Brain microvascular endothelial cell (primary cell): ENCODE measurements at places on chromosomes 5 and 9.

GRCh38 chr5:80569961-80570786, at the start of gene ANKRD34B:
ANKRD34B (minus strand) TSS chr5:80570280; CDS start chr5:80560019, 10,261 bp downstream.
- DNase-seq = no peak

DNA sequence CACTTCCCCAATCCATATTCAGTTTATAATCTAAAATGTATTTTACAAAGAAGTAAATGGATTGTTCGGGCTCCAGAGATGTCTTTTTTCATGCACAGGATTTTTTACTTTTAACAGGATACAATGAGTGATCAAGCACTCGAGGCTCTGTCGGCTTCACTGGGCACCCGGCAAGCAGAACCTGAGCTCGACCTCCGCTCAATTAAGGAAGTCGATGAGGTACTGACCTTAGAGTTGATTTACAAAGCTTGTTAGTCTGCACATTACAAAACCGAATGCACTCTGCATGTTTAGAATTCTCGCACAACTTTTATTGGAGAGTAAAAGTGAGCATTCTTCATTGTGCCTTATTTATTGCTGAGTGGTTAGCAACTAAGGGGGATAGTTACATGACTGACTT, 65.2 kb downstream of the ERAP1 start:
- DNase-seq = no peak

GRCh38 chr5:6597557-6597956, 35.3 kb downstream of the NSUN2 start:
- DNase-seq = no peak

- DNase-seq = no peak
Observed at GRCh38 chr5:33635582-33635981, 194.8 kb downstream of the TARS1 start.

- DNase-seq = no peak
Observed at GRCh38 chr9:136323371-136323789, 4.0 kb upstream of the GPSM1 start.

GRCh38 chr5:112604732-112605630, 132.7 kb upstream of the APC start:
- no peak for DNase-seq

DNA sequence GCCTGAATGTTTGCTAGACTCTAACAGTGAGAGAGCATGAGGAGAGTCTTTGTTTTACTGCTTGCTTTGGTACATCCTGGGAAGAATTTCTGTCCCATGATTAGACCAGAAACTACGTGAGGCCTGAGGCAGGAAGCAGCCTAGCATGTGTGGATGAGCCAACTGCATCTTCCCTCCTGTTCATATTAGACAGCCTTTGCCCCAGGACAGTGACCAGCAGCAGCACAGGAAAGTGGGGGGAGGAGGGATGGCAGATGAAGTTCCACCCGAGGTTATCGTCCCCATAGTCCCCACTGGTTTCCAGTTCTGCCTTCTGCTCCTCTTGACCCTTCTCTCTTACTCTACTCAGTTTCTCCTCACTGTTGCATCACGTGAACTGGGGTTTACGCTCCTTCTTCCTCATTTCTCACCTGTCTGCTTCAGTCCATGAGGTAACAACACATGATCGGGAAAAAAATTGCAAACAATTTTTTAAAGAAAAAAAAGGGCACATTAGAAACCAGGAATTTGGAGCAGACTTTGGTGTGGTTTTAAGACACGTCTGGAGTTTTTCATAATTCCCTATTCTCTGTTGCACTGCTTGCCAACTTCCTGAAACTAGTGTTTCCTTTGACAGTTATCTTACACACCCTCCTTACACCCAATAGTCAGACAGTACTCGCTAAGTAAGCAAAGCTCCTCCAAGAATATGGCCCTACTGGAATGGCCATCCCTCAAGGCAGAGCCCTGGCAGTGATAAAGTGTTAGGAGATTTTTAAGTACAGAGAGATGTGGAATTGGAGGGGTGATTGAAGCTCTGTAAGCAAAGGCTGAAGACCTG, 84.1 kb downstream of the SNX18 start:
- no peak for DNase-seq

DNA sequence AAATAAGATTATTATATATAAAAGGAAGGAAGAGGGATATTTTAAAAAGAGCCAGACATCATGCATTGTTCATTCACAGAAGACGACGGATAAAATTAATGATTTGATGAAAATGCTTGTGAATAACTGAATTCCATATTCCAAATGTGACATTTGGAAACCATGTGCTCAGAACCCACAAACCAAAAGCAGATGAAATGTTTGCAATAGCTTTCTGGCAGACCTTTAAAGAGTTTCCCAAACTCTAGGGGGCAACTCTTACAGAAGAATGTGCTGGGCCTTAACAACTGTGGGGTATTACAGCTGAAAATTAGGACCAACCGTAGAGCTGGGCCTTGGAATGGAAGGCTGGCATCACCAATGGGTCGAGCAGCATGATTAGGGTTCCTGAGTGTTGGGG, 471.0 kb downstream of the EFNA5 start:
- DNase-seq = no peak

- DNase-seq = no peak
Observed at GRCh38 chr5:123084730-123085605, 4.1 kb upstream of the PRDM6 start.

DNA sequence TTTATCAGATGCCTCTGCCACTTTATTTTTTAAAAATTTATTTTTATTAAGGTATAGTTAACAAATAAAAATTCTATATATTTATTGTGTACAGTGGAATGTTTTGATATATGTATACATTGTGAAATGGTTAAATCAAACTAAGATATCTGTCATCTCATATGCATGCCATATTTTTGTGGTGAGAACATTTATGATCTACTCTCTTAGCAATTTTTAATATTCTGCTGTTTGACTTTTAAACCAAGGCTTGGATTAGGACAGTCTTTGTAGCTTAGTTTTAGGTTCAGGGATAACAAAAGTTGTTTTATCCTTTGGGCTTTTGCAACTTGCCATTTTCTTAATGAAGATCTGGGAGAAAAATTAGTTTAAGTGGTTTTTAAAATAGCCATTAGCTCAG, 46.0 kb upstream of the CDKN2B start:
- no peak for DNase-seq

DNA sequence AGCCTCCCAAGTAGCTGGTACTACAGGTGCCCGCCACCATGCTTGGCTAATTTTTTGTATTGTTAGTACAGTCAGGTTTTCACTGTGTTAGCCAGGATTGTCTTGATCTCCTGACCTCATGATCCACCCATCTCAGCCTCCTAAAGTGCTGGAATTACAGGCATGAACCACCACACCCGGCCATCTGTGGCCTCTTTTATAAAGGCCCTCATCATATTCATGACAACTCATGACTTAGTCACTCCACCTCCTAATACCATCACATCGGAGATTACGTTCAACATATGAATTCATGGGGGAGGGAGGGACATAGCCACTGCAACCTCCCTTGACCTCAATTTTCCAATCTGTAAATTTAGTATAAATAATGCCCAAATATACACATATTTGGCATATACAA, 27.2 kb upstream of the PLCXD3 start:
- DNase-seq = no peak

DNA sequence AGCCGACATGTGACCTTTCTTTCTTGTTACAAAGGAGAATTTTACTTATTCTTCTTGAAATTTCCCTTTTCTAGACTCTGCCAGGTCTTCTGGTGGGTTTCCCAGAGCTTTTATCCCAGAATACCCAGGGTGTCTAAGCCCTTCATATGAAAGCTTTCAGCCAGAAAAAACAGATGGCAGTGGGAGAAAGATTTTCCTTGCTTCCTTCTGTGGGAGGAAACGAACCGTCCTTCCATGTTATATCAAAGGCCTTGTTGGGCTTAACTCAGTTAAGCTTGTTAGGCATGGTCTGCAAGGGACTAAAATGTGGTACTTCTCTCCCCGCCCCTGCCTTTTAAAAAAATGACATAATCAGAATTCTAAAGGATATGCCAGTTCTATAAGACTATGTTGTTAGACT, 47.5 kb downstream of the SPATA31D1 start:
- DNase-seq = no peak
